CD4-positive, alpha-beta T cell treated with Interleukin-6 for 4 hours (primary cell): ENCODE measurements at places on chromosomes 2 and 18.

DNA sequence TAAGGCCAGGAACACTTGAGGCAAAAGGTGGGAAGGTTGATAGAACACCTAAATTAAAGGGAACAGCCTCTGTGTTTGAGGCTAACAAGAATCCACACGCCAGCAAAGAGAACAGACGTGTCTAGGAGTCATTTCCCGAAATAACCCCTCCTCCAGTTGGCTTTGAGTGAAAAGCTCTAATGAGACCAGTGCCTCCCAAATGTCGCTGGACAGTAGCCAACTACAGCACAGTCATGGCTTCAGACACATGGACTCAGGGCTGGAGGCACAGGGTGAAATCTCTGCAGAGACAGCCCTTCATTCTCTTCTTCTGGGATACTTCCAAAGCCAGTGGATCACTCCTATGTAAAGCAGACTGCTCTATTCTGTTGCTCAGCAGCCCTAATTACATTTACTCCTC is 49.6 kb downstream of the SOWAHC start:
- no peak for DNase-seq

GRCh38 chr2:239598011-239598731 is 197.4 kb upstream of the HDAC4 start:
- no peak for DNase-seq

GRCh38 chr2:240353086-240353798 is 82.2 kb upstream of the GPC1 start:
- no peak for DNase-seq

- no peak for DNase-seq
Observed at GRCh38 chr18:65762556-65762955, 11.7 kb downstream of the CDH7 start.

DNA sequence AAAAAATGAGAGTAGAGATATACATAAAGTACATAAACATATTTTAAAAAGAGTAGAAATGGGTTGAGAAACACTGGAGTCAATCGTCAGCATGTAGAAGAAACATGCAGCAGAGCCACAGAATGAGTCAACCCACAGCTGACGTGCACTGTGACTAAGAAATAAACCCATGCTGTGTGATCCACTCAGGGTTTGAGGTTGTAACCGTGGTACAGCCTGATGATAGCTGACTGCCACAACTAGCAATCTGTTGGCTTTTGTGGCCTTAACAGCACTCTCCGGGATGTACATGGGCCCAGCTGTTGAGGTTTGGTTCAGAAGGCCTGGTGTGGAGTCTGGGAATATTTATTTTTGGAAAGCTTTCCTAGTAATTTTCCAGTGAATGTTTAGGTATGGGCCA is 554.4 kb upstream of the MEX3C start:
- no peak for DNase-seq

- no peak for DNase-seq
Observed at GRCh38 chr2:233674995-233675394, 3.3 kb downstream of the UGT1A9 start.

DNA sequence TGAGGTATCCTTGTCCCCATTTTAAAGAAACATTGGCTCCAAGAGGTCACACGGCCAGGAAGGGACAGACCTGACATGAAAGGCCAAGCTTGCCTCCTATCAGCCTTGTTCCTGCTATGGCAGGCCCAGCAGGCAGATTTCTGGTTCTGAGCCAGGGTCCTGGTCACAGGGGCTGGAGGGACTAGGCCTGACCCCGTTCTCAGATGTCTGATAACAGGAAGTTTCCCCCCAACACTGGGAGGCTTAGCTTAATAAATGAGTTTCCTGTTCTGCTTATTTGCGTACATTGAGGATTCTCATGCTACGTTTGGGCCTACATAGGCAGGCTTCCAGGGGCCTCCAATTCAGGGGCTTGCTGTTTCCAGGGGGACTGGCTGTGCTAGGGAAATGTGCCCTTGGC is 107.8 kb upstream of the LTBP1 start:
- DNase-seq = no peak

DNA sequence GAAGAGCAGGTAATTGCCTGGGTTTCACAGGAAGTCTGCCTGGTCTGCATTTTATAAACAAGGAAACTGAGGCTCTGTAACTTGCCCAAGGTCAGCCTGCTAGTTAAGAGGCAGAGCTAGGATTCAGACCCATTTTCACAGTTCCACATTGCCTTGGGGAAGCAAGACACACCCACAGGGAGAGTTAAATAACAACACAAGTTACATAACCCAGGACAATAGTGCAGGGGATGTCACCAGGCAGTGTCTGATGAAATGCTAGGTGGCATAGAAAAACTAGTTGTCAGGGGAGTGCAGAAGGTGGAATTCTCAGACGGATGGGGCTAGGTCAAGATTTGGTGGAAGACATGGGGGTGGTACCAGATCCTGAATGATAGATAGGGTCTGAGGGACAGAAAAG is 69.7 kb downstream of the PRKCE start:
- no peak for DNase-seq

DNA sequence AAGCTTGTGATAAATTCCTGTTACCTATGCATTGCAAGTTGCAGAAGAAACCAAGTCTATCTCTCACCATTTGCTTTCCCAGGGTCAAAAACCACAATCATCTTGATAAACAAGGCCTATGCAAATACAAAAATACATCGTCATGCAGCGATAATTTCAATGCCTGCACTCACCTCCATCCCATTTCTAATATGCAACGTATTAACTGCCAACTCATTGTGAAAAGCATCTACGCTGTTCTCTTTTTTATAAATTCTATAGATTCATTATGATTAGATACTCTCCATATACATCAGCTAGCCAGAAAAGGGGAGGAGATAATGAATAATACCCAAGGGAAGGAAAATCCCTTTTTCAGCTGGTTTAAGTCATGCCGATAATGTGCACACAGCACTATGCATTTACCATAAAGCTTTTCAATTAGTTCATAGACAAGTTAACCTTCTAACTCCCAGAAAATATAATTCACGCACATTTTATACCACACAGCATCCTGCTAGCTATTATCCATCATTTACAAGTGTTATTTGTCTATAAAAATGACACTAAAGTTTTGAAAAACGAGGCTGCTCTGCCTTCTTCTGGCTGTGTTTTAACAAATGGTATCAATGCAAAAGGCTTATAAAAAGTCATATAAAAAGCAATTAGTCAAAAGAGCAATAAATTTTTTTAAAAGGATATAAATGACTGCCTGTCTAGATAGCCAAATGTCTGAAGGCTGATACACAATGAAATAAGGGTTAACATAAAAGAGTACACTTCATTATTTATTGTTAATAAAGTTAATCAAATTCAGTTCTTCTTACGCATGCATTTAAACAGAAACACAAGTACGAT is 77.6 kb downstream of the AFF3 start:
- DNase-seq = no peak

GRCh38 chr2:2872309-2872617 is 505.4 kb downstream of the EIPR1 start:
- DNase-seq = no peak

DNA sequence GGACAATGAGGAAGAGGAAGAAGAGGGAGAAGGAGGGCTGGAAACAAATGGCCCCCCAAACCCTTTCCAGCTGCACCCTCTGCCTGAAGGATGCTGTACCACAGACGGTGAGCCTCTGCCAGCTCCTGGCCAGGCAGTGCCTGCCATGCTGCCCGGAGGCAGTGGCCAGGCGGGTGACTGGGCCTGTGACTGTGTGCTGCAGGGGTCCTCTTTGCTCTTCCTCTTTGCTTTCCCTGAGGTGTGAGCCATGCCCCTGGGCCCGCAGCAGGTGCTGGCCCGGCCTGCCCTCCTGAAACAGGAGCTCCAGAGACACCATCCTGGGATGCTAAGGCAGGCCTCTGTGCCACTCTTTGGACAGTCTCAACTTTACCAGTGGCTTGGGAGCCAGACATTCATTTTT is 28.6 kb downstream of the GREB1 start:
- no peak for DNase-seq
